PC-9 (cell line): ENCODE measurements at places on chromosomes 2 and 18.

DNA sequence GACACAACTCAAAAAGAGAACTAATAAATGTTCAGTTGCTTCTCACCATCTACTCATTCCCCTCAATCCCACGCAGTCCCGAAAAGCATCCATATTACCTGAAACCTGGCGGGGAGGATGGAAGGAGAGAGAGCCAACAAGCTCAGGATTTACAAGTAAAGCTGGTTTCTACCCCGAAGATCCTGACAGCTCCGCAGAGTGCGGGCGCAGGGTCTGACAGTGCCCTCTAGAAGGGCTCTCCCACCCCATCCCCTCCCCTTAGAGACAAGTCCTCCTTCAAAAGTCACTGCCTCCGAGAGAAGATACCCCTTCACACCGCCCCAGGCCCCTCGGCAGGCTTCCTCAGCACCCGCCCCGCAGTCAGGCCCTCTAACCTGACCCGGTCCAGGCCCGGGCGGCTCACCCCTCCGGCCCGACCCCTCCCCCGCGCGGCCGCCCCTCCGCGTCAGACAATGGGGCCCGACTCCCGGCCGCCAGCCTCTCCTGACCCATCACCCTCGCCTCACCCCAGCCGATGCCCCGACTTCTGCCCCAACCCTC lies 550 bp downstream of the RAB1A start:
- peak overlapping the region; percentile 87 for H3K27ac ChIP-seq
- peak overlapping the region; percentile 75 for H3K4me3 ChIP-seq
- no peak for DNase-seq
- H3K4me1 ChIP-seq: peaks cover 33% of the 10 kb centered on the region

DNA sequence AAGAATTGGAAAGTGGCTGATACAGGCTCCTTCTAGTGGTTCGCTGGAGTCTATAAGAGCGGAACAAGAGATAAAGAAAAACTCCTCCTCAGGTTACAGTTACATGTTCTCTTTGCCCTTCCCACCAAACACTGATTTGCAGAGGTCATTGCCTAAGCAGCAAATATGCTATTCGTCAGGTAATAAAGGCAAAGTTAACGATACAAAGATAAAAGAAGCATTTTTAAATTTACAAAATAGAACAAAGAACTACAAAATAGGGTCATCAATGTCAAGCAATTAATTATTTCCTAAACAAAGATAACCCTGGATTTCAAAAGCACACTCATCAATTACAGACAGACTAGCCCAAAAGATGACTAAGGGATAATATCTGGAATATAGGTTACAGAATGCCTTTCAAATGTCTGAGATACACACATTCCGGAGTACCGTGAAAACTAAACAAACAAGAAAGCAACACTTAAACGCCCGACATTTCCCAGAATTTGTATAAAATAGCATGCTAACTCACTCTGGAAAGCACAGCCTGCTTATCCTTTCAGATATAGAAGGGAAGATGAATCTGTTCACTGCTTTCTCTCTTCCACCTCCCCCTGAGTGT lies 186.4 kb downstream of the MREG start:
- no peaks in the 10 kb centered on the region for H3K36me3 ChIP-seq
- peak overlapping the region; percentile 68 for H3K27ac ChIP-seq
- H3K4me1 ChIP-seq: peaks cover 46% of the 10 kb centered on the region
- peak; percentile 71 for DNase-seq
- H3K4me3 ChIP-seq: peak overlapping the region; percentile 4; the same call in 1 of the 2 replicates
- H3K27me3 ChIP-seq: no peaks in the 10 kb centered on the region

GRCh38 chr2:234145057-234145456 lies 94.6 kb downstream of the SPP2 start:
- H3K36me3 ChIP-seq: no peaks in the 10 kb centered on the region
- no peak overlapping the region for H3K4me3 ChIP-seq
- no peak for DNase-seq
- H3K27me3 ChIP-seq: no peaks in the 10 kb centered on the region
- no peak overlapping the region for H3K27ac ChIP-seq
- peaks cover 10% of the 10 kb centered on the region for H3K4me1 ChIP-seq

GRCh38 chr2:71070294-71071093 lies 2.0 kb downstream of the NAGK start:
- no peaks in the 10 kb centered on the region for H3K27me3 ChIP-seq
- no peaks in the 10 kb centered on the region for H3K36me3 ChIP-seq
- H3K4me3 ChIP-seq: no peak overlapping the region
- no peak overlapping the region for H3K27ac ChIP-seq
- no peak for DNase-seq

DNA sequence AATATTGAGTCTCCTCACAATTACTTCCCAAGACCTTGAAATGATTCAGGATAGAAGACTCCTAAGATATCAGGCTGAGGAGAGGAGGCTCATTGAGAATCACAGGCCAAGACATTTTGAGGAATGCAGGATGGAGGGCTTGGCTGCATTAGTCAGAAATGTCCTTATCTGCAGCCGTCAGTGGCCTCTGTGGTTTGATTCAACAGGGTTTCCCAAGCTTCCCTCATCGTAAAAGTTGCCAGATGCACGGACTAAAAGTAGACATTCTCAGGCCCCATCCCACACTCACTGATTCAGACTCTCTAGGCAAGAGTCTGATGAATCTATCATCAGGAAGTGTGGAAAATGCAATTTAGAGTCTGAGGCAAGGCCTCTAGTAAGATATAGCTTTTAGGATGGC lies 34.0 kb upstream of the TMEM178A start:
- no peaks in the 10 kb centered on the region for H3K27me3 ChIP-seq
- peak; percentile 48 for DNase-seq
- no peaks in the 10 kb centered on the region for H3K36me3 ChIP-seq
- H3K4me3 ChIP-seq: no peak overlapping the region
- no peak overlapping the region for H3K27ac ChIP-seq
- 0 out of 2 replicates have a peak, but pooled peaks cover 4% of the 10 kb centered on the region for H3K4me1 ChIP-seq
